Cardiac septum (tissue), 1 donor: ENCODE measurements at places on chromosomes 6 and 20.

DNA sequence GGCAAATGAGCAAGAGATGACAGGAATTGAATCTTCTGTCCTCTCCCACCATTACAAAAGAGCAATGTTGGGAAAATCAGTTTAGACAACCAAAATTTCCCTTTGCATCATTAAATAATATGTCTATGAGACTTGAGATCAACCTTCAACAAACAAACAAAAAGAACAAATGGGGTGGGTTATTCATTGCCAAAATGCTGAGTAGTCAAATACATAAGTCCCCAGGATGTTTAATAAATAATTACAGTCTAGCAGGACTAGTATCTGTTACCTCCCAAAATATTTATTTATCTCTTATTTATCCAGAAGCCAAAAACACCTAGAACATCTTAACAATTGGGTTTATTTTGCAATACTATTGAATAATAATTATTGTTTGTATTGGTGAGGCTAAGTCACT lies 16.2 kb upstream of the IRAK1BP1 start:
- DNase-seq = no peak

DNA sequence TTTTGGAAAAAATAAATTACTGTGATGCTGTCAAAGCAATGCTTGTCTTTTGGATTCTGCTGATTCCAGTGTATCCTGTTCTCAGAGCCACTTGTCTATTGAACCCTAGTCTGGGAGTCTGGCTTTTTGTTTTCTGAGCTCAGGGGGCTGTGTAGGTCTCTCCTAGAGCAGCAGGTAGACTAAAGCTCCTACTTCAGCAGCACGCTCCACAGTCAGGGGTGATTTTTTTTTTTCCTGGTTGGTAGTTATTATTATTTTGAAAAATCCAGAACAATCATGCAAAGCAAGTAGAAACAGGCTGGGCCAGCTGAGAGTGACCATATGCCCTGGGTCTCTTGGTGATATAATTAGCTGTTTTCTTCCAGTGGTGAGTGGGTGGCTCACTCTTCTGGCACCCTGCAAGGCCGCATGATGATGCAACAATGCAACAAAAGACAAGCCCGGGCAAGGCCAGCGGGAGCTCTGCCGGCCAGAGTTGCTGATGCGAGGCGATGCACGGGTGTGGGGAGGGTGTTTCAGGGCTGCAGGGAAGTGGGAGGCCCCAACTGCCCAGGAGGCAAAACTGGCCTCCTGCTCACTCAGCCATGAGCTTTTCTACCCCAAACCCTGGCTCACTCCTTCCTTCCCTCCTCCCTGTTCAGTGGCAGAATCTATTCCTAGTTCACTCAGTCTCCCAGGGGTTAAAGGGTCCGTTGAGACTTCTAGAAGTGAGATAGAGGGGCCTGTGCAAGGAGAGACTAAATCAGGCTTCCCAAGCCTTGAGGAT lies 11.5 kb upstream of the CDKN1A start:
- DNase-seq = peak; percentile 84

DNA sequence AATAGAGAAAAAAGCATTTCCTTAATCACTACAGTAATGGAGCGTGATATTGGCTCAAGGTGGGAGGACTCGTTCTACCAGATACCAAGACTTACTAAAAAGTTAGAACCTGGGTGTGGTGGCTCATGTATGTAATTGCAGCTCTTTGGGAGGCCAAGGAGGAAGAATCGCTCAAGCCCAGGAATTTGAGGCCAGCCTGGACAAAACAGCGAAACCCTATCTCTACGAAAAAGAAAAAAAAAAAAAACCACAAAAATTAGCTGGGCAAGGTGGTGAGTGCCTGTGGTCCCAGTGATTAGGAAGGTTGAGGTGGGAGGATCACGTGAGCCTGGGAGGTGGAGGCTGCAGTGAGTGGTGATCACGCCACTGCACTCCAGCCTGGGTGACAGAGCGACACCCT lies 24.0 kb upstream of the ATRN start:
- no peak for DNase-seq

- DNase-seq = no peak
These were observed 29.2 kb downstream of the MBOAT1 start for GRCh38 chr6:20182926-20183521.

DNA sequence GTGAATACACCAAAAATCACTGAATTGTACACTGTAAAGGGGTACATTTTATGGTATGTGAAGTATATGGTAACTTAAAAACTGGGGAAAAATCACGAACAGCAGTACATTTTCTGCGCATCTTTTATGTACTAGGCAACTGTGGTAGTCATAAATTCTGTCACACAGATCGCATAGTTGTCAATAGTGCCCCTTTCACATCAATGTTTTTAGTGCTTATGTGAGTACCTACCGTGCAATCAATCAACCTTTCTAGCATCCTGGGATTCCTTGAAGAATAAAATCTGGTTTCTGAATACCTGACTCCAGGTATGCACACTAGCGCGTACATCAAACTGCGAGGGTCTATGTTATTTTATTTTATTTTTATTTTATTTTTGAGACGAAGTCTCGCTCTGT lies 637 bp upstream of the RPF2 start:
- DNase-seq = no peak

DNA sequence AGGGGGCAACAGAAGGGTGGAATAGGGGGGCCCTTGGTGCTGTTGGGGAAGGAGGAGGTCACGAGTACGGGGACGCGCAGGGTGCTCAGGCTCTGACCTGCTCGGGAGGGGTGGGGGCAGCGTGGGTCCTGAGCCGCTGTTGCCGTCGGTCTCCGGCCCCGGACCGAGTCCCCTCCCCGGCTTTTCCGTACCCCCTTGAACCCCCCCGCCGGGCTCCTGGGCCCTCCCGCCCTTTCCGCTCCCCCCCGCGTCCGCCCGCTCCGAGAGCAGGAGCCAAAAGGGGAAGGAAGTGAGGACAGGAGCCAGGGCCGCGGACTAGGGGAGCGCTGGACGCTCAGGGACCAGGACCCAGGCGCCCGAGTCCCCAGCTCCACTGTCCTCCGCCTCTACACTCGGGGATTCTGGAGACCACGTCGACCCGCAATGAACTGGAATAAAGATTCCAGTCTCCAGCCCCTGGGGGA lies at the start of gene RGL2:
Gene RGL2 (minus strand): TSS at position 170 of the 464 bp plus-strand sequence. CDS start 332 bp downstream, outside the sequence.
- peak; percentile 96 for DNase-seq

DNA sequence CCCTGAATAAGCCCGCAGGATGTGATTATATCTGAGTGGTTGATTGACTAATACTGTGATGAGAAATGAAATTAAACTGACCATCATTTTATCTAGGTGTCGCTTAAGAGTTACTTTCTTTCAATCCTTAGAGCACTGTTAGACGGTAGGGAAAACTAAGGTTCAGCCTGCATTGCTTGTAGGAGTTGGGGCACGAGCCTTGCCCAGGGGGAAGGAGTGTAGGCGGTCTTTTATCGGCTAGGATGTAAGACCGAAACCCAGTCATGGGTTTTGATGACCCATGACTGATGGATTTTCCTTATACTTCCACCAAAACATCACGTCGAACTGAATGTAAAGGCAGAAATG lies 392 bp upstream of the TASP1 start:
- no peak for DNase-seq

- no peak for DNase-seq
These were observed 859 bp downstream of the C20orf202 start for GRCh38 chr20:1204113-1204512.

DNA sequence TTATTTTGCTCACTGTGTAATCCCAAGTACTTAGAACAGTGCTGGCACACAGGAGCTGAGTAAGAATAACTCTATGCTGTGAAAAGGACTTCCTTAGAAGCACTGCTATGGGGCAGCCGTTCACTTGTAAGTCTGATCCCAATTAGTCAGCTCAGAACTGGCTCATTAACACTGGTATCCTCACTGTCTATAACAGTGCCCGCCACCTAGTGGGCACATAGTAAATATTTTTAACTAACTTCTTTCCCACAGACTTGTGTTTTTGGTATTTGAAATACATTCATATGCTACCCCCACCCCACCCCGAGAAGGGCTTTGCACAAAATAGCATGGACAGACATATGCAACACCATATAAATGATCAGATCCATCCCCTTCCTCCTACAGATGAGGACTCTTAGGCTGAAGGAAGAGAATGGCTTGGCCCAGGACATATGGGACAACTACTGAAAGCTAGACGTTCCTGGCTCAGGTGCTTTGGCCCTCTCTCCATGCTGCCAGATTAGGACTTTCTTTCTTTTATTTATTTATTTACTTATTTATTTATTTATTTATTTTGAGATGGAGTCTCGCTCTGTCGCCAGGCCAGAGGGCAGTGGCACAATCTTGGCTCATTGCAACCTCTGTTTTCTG lies 47.1 kb downstream of the DST start:
- DNase-seq = no peak
